ENCODE measurements at places on chromosomes 3 and 15.

DNA sequence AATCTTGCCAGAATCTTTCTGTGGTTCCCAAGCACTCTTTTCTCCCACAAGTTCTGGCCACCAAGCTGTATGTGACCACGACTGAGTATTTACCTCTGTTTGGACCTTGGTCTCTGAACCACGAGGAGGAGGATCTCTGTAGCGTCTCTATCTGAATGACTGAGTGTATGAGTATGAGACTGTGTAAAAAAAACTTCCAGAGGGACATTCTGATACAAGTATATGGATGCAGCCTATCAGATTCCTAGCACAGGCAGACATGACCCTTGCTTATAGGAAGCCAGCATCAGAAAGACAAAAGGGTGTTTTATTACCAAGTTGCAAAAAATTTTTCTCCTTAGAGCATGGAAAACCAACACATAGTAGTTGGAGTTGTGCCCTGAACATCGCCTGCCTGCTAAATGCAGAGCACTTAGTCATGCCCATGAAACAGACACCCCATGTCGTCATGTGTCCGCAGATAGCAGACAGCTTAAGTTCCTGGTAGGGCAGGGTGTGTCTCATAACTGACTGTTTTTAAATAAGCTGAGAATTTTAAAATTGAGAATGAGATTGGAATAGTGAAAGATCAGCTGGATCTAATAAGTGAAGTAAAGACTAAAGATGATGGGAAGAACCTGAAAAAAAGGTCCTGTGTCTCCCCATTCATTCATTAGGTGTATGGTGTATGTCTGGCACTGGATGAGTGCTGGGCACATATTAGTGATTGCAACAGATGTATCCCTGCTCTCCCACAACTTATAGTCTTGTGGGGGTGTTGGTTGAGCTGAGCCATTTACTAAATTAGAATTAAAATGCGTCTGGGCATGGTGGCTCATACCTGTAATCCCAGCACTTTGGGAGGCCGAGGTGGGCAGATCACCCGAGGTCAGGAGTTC, 30.9 kb downstream of the DAG1 start:
- no peak for DNase-seq

- no peak for DNase-seq
Observed at GRCh38 chr3:139302801-139303113, 41.1 kb upstream of the MRPS22 start.

GRCh38 chr3:62863648-62864047, 11.6 kb downstream of the CADPS start:
- no peak for DNase-seq

- no peak for DNase-seq
Observed at GRCh38 chr3:131880948-131881347, 153.9 kb downstream of the CPNE4 start.

- DNase-seq = no peak
Observed at GRCh38 chr15:69919816-69920215, 177.9 kb downstream of the TLE3 start.

GRCh38 chr15:99472416-99473145, 93.2 kb upstream of the MEF2A start:
- no peak for DNase-seq

DNA sequence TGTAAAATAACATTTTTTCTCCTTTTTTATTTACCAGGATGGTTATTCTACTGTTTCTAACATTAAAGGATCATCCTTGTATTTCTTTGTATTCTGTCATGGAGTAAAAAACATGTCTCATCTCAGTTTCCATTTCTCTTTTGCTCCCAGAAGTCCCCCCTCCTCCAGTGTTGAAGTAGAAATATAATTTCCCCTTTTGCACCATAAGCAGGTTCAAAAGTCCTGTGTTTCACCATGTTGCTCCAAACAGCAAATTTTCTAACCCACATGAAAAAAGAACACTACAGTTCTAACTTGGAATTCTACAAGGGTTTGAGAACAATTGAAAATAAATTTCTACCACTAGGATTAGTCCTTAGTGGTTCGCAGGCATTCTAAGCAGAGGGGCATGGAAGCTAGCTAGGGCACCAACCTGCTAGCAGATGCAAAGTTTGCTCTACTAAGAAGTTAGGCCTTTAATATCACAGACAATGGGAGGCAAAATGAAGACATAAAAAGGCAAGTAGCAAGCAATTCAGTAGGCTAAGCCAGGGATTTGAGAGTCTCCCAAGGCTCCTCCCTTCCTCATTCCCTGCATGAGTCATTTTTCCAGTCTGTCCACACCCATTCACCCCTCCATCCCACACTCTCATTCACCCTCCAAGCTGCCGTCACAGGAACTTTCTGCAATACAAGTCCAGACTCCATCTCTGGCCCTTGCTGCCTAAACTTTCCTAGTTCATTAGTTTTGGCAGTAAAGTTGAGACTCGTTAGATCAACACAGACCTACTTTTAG, 2.3 kb upstream of the MBNL1 start:
- no peak for DNase-seq

GRCh38 chr3:174398761-174399160, 460.4 kb upstream of the NAALADL2 start:
- no peak for DNase-seq

DNA sequence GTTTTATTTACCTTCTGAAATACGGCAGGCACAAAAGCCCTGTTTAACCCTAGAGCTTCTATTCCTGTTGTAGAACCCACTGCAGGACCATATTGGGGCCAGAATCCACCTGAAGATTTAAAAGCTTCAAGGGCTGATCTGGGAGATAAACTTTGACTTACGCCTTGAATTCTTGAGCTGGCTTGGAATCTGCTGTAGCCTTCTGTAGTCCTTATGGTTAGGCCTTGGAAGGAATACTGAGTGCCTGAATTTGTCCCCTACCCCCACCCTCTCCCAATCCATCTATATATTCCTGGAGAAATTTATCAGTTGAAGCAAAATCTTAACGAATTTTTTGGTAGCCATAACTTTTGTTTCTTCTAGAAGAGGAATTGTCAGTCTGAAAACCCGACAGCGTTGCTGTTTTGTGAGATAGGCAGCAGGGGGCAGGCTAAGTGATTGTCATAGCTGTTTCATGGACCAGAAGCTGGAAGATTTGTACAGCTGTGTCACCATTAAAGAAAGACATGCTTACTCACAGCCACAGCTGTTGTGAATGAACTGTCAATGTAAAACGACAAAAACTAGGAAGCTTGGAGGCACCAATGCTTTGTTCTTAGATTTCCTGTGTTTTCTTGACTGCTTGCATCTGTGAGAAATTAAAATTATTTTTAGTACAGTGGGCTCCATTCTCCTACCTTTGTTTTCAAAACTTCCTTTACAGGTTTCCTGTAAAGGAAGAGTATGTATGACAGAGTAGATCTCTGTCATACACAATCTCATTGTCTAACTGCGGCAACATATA, 12.8 kb downstream of the LXN start:
- no peak for DNase-seq

DNA sequence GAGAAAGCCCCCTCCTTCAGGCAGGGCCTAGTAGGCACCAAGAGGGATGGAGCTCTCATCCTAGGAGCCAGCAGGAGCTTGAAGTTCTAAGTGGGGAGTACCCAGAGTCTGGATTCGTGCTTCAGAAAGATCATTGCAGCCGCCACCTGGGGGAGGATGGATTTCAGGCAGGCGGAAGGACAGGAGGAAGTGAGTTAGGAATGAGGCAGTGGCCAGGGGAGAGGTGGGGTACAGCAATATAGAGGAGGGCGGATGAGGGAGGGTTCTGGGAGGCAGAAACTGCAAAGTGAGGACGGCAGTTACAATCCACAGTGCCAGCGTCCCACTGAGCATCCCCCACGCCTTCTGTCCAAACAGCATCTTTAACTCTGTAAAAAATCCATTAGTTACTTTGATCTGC, 65.2 kb upstream of the LINGO1 start:
- no peak for DNase-seq

DNA sequence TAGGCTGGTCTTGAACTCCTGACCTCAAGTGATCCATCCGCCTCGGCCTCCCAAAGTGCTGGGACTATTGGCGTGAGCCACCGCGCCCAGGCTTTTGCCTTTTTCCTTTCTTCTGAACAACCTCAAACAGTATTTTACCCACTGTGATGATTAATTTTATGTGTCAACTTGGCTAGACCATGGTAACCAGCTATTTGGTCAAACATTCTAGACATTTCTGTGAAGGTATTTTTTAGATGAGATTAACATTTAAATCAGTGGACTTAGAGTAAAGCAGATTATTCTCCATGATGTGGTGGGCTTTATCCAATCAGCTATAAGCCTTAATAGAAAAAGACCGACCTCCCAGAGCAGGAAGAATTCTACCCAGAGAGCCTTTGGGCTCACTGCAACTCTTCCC, 6.0 kb downstream of the SPATA12 start:
- no peak for DNase-seq

DNA sequence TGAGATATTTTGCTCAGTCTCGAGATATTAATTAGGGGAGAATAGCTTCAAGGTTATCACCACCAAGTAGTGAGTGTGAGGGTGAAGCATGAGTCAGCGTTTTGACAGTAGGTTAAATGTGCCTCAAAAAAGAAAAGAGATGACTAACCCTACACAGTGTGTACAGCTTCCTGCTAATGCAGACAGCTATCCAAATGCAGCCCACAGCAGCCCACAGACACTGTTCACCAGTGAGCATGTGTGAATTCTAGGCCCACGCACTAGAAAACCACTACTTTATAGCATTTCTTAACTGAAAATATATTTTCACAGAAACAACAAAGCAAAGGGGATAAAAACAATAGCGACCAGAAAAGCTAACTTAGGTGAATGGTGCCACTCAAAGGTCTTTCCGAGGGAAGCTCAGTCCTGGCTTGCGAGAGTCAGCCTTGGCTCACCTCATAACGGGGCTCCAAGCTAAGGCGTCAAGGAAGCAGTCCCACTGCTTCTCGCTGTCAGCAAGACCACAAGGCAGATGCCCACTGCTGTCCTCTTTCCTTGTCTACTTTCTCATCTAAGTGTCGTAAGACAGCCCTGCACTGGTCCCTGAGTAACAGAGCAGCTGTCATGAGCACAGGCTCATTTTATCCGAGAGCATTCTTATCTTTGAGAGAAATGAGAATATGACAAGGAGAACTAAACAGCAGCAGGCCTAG, 47.6 kb downstream of the TXNRD3 start:
- no peak for DNase-seq

GRCh38 chr15:60735559-60736047, 256.7 kb upstream of the ICE2 start:
- no peak for DNase-seq

DNA sequence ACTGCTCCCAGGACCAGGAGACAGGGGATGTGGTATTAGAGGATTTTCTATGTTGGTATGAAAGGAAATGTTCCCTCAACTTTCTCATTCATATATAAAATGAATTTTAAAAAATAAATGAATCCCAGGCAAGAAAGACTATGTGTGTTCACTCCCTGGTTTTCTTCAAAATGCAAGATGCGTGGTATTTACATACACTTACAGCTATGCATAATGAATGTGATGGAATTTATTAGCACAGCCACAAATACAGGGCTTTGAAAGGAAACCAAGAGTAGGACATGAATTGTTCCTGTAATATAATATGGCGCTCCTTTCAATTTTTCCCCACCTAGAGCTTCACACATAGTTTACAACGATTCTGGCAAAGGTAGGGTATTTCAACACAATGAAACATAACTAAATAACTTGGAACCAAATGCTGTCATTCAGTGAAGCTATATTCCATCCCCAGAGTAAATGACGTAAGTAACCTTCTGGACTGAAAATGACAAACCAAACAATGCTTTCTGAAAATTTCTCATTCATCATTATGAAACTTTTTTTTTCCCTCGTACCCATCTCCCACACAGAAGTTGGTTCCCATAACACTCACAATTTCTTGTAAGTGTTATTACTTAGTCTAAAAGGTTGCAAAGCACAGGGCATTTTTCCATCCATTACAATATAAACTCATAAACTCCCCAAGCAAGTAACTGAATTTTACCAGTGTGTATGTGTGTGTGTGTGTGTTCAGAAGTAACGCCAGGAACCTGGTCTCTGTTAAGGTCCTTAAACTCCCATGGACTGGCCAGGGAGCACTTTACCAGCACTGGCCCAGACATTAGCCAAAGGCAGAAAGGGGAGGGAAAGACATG, 41.8 kb downstream of the CBLB start:
- DNase-seq = no peak

DNA sequence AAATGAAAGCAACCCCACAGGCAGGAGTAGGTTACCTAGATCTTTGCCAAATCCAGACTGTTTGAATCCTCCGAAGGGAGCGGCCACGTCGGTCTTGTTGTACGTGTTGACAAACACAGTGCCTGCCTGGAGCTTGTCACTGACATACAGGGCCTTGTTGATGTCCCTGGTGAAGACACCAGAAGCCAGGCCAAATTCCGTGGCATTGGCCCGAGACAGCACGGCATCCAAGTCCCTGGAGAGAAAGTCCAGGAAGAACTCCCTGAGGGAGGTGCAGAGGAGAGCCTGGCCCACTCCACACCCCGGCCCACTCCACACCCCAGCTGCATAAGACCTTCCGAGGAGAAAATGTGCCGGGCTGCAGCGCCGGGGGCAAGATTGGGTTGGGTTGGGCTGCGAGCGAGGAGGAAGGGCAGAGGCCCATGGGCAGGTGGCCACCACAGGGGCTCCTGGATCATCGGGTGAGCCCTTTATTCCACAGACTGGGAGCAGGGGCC, 21.8 kb upstream of the SLC41A3 start:
- no peak for DNase-seq

- DNase-seq = no peak
Observed at GRCh38 chr15:99454941-99455788, 110.6 kb upstream of the MEF2A start.

- DNase-seq = no peak
Observed at GRCh38 chr3:112904786-112905185, 58.1 kb upstream of the CD200R1L start.

DNA sequence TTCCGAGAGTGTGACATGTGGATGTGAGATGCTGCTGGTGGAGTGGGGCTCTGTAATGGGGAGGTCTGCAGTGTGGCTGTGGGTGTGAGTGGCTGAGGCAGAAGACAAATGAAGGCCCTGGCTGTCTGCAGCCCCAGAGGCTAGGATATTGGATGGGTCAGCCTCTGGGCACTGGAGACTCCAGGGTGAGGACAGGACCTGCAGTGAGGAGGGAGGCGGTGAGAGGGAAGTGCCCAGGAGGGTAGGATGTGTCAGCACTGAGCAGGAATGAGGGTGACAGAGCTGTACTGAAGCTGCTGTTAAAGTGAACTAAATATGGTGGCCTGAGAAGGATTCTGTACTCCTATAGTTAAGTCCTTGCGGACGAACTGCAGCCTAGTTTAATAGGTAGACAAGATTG, 27.3 kb upstream of the PXYLP1 start:
- no peak for DNase-seq

- peak; percentile 26 for DNase-seq
Observed at GRCh38 chr3:101936419-101937356, 87.4 kb downstream of the NFKBIZ start.

- no peak for DNase-seq
Observed at GRCh38 chr3:104291437-104291851, 1075.3 kb upstream of the ALCAM start.

GRCh38 chr3:124671106-124671505, 59.1 kb upstream of the UMPS start:
- no peak for DNase-seq

All from thymus (tissue), 14 donors.